ENCODE measurements at places on chromosomes 3 and 15.

DNA sequence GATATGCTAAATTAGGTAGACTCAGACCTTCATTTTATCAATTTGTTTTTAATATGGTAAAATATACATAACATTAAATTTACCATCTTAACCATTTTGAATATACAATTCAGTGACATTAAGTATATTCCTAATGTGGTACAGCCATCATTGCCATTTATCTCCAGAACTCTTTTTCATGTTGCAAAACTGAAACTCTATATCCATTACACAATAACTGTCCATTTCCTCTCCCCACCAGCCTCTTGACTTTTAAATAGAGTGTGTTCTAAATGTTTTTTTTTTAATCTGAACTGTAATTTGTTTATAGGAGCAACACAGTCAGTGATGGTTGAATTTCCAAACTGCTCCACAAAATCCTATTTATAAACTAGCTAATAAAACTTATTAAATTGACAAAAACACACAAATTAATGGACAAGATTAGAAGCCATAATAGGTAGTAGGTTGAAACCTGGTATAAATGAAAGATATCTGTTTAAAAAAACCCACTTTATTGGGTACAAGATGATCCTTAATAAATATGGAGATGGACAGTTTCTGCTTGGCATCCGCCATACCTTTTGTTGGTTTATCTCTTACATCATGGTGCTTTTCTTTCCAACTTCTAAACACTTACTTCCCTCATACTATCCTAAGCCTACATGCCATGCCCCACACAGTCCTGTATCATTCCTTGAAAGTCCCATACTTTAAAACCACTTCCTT, 142.4 kb downstream of the ZPLD1 start:
- DNase-seq, result no peak

- DNase-seq, result no peak
These were observed 58.5 kb downstream of the BBX start for GRCh38 chr3:107581230-107581629.

DNA sequence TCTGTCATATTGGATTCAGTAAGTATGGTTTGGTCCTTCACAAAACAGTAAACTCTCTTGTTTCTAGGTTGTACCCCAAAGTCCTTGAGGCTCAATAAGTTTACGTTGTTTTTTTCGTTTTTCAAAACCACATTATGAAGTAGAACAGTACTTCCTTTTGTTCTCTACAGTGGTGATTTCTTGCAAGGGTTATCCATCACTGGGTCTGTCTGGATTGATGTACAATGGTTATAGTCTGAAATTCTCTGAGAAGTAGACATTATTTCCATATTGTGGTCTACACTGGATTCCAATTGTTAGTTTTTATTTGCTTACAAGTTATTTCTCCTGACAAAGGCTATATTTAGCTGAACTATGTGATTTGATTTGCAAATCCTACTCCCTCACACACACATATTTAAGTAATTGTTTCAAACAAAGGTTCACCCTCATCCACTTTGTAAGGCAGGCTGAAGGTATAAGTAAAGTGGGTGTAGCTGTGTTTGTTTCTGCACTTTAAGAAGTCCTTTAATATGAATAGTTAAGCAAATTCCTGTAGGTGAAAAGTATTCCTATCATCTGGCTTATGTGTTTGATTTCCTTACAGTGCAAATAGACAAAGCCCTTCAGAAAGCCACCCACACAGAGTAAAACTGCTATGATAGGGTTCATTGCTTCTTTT, 64.2 kb upstream of the MME start:
- no peak for DNase-seq

DNA sequence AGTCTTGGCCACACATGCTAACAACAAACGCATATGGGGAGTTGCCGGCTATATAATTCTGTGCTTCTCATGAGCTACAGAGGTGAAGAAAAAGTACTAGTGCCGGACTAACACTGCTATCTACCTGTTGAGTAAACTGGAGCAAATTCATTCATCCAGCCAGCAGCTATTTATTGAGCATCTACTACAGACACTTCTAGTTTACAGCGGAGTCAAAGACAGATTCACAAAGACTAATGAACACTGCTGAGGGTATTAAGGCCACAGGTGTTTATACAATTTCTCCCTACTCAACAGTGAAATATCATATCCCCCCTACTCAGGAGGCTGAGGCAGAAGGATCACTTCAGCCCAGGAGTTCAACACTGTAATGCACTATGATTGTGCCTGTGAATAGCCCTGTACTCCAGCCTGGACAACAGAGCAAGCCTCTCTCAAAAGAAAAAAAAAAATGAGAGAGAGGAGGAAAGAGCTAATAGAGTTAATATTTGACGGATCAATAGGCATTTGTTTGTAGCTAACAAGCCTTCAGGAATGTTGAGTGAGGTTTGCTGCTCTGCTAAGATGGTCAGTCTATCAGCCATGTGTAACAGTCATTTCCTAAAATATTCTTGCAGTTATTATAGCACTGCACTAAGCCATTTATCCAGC, 17.8 kb downstream of the ADCY5 start:
- no peak for DNase-seq

DNA sequence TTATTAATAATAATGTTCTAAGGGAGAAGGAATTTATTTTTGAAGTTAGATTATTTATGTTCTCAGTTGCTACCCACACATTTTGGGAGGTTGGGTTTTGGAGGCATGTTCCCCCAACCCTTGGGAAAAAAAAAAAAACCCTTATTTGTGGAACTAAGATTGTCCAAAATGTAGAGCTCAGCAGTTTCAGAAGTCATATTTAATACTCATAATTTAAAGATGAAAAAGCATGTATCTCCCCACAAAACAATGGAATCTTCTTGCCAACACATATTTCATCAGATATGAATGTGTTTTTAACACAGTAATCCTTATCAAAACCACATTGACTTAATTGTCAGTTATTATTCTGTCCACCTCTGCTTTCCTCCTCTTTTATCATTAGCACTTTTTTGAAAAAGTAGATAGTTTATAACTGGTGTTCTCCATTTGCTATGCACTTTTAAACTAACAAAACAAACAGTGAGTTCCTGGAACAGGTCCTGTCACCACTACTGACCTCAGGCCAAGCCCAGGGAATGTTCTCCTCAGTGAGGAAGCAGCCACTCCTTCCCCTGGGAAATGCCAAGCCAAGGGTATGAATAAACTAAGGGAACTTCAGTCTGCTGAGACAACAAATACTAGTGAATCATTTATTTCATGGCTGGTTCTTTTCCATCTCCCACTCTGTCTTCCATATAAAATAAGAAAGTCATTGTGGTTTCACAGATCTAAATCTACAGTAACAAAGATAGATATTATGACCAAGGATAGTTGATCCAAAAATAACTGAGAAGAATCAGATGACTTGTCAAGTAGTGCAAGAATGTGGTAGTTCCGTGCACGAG, 414.4 kb upstream of the ALCAM start:
- no peak for DNase-seq

GRCh38 chr3:101995371-101996046, 146.2 kb downstream of the NFKBIZ start:
- no peak for DNase-seq

DNA sequence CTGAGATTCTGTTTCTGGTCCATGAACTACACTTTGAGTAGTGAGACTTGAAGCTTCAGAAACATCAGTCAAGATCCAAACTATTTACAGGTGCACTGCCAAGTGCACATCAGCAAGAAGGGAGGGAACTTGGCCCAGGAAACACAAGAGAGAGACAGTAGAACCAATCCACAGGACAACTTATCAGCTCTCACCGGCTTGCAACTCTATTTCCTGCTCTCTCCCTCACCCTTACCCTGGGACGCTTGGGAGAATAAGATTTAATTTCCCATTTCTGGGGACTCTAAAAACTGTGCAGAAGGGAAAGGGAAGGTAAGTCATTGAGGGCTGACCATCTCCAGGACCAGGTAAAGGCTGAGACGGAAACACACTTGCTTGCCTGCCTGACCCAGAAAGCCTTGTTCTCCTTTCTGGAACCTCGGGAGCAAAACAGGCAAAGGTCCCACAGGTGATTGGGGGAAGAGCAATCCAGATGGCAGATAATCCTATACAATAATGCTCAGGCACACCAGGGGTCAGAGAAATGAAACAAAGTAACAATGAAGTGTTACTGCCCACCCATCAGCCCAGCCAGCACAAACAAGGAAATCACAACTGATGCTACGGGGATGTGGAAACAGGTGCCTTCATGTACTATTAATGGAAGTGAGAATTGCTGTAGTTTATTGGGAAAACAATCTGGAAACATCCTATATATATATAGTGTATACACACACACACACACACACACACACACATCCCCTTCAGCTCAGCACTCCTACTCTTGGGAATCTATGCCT, 154.4 kb downstream of the XXYLT1 start:
- DNase-seq, result no peak

Data from NCI-H446 treated with DMSO at 0.1 percent for 48 hours (cell line).